Keratinocyte (primary cell): ENCODE measurements at places on chromosomes 5 and 9. TPM values are rescaled to one million over a fixed set of nuclear protein-coding genes. Genes with fewer than 3 reads are reported as not detected.

IRX2 gene
- 13.8 to 27.1 TPM (median 23.7 TPM) in 3 replicates for polyA plus RNA-seq

TAF11L10 gene
- not detected in 3 replicates for polyA plus RNA-seq

CCL27 gene
- polyA plus RNA-seq: 0.46 to 1.1 TPM (median 1.1 TPM) in 3 replicates

SHISAL2B gene
- not detected in 3 replicates for polyA plus RNA-seq

DNA sequence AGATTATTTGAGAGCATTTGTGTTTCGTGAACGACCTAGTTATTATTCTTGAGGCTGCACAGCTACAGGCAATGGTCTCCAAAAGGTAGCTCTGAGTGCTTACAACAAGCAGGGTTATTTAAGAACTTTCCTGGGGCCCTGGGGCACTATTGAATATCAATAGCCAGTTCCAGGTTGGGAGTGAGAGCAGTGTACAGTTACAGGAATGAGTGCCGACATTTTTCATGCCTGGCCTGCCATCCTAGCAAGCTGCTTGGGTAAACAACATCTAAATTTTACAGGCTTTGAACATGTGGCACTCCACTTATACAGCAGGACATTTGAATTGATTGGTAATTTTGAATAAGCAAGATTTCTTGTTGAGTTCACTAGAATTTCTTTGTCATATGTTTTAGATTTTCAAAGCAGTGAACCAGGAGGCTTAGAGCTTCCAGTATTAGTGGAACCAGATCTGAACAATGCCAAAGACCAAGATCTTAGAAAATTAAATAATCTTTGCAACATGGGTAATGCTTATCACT, 171.9 kb upstream of the GDNF start:
- no peak overlapping the region for H3K27ac ChIP-seq
- no peaks in the 10 kb centered on the region for H3K4me1 ChIP-seq
- H3K4me3 ChIP-seq: no peak overlapping the region
- H3K27me3 ChIP-seq: peaks cover 9% of the 10 kb centered on the region
- DNase-seq: no peak

DNA sequence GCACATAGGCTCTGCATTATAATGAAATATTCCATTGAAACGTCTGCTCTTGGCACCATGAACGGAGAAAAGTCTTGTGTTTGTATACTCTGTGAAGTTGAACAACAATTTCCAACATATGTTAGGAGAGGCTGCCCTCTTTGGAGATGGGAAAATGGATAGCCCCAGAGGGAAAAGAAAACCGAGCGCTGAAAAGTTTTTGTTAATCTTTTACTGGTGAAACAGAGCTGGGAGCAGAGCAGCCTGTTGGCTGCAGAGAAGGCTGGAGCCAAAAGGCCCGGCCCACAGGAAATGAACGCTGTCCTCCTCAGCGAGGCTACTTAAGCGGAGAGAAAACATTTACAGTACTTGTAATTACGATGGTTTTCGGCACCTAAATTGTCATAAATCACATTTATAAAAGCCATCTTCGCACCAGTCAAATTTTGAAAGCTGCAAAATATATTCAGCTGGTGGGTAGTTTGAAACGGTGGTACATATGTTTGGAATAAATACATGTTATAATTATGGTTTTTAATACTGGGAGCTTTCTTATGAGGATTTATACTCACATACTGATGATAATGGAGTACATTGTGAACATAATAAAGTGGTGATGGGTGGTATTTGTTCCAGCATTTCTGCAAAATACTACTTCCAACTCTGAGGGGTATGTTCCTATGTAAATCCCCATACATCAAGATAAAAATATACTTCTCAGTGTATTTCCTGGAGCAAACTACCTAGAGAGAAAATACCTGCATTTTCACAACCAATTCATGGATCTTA, 129.6 kb upstream of the CNTLN start:
- DNase-seq: no peak
- H3K36me3 ChIP-seq: no peaks in the 10 kb centered on the region
- peaks cover 12% of the 10 kb centered on the region for H3K4me1 ChIP-seq
- no peak overlapping the region for H3K4me3 ChIP-seq
- peak overlapping the region; percentile 45 for H3K27ac ChIP-seq

DNA sequence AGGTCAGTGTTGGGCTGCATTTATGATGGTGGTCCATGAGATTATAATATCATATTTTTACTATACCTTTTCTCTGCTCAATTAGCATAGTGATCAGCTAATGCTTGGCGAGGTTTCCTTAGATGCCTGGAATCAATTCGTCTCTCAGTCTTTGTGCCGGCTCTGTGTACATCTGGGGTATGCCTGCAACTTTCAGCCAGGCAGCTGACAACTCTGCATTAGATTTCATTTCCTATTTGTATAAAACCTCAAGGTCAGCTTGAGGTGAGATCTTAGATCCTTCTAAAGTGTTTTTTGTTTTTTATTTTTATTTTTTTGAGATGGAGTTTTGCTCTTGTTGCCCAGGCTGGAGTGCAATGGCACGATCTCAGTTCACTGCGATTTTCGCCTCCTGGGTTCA, 86.8 kb downstream of the MELK start:
- no peak for DNase-seq
- no peaks in the 10 kb centered on the region for H3K27me3 ChIP-seq
- H3K4me3 ChIP-seq: no peak overlapping the region

- no peak for DNase-seq
- H3K4me1 ChIP-seq: no peaks in the 10 kb centered on the region
- no peak overlapping the region for H3K4me3 ChIP-seq
- no peaks in the 10 kb centered on the region for H3K27me3 ChIP-seq
- no peaks in the 10 kb centered on the region for H3K36me3 ChIP-seq
- H3K27ac ChIP-seq: no peak overlapping the region
Observed at GRCh38 chr5:179270581-179271427, 74.5 kb downstream of the ADAMTS2 start.
